Stomach (tissue), 19 donors: ENCODE measurements at places on chromosomes 12 and 14. TPM values are rescaled to one million over a fixed set of nuclear protein-coding genes. Genes with fewer than 3 reads are reported as not detected.

The NUP37 gene
- polyA plus RNA-seq: 19.3 TPM

The OR2AP1 gene
- polyA plus RNA-seq: not detected

The CLEC4C gene
- polyA plus RNA-seq: not detected

The ATG101 gene
- polyA plus RNA-seq: 80.3 TPM

The POU6F1 gene
- polyA plus RNA-seq: 3.8 TPM

The C1RL gene
- polyA plus RNA-seq: 18.6 TPM

The SIX6 gene
- polyA plus RNA-seq: not detected

The FGF23 gene
- polyA plus RNA-seq: not detected

The VRTN gene
- not detected for polyA plus RNA-seq

The HRK gene
- polyA plus RNA-seq: not detected

The RNF212B gene
- polyA plus RNA-seq: 0.40 TPM

The CPNE8 gene
- 4.9 TPM for polyA plus RNA-seq

The CIROP gene
- not detected for polyA plus RNA-seq

The GLIPR1L1 gene
- not detected for polyA plus RNA-seq

The KCNMB4 gene
- polyA plus RNA-seq: 1.6 TPM
